Activated CD4-positive, alpha-beta T cell treated with anti-CD3 and anti-CD28 coated beads, Interleukin-10, Interleukin-2, amounts not matched to agents 100 ng/mL and 50 ng/mL, durations not matched to agents 16 hours and 8 hours (primary cell): ENCODE measurements at places on chromosomes 6 and 20.

- DNase-seq, result peak; percentile 8
These were observed 373.5 kb downstream of the TBC1D32 start for GRCh38 chr6:120960761-120961160.

DNA sequence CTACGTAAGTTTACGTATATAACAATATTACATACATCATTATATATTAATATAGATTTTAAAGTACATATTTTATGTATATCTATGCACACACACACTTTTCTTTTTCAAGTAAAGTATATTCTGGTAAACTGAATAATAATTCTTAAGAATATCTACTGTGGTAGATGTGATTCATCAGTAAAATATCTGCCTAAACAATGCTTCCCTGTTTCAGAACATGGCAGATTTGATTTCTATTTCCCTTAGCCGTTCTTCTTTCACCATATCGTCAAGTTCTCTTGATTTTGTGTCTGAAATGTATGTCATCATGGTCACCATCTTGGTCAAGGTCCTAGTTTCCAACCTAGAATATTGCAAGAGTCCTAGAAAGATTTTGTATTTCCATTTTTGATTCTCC lies 195.6 kb downstream of the HDGFL1 start:
- no peak for DNase-seq

- no peak for DNase-seq
These were observed 555.6 kb downstream of the CD83 start for GRCh38 chr6:14673201-14673600.

DNA sequence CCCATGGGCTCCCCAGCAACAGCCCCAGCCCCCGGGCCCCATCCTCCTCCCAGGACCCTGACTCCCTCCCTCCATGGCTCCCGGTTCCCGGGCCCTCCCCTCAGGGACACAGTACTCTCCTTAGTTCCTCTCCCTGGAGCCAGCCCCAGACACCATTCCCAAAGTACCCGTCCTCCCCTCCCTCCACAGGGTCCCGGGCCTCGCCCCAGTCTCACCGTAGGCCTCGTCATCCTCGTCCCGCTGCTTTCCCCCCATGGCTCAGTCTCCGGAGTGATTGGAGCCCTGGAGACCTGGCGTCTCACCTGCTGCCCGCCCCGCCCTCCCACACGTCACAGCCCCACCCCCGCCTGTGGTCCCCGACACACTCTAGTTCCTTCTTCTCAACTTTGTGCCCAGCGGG lies at the start of gene SLC44A4:
Gene SLC44A4, minus strand, starts transcription at position 272 of the 400 bp plus-strand sequence. Its CDS starts 17 bp downstream, at position 255.
- DNase-seq, result no peak

GRCh38 chr6:53290537-53291510 lies 57.9 kb downstream of the ELOVL5 start:
- DNase-seq, result no peak

GRCh38 chr6:68544450-68544849 lies 90.6 kb upstream of the ADGRB3 start:
- DNase-seq, result no peak

- DNase-seq, result no peak
These were observed 880.4 kb downstream of the EPHA7 start for GRCh38 chr6:92538926-92539325.

DNA sequence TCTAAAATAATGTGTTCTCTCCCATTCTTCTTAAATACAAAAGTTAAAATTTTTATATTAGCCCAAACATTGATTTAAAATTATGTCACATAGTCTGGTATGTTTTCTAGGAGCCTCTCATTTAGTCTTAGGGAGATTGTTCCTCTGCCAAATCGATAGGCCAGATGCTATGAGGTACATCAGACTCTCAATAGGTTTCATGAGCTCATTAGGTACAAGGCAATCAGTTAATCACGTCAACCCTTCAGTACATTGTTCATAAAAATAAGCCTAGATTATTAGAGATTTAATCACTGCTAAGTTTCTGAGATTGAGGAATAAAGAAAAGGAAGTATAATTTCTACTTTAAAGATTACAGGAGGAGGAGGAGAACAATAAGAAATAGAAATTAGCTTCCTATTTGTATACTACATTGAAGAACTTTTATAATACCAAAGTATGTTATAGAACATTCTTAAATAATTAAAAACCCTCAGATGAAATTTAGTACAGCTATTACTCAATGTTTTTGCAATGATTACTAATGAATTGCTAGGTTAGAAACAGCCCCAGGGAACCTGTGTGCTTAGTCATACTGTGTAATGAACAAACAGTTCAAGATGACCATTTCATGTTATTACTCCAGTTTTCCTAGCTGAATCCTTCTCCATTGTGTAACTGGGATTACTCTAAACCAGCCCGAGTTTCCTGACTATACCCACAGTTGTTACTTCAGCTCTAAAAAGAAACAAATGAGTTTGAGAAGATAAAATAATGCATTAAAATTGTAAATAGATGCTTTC lies 117.0 kb downstream of the BMP5 start:
- DNase-seq, result no peak

- no peak for DNase-seq
These were observed 690.7 kb downstream of the DOK5 start for GRCh38 chr20:55166063-55166462.

DNA sequence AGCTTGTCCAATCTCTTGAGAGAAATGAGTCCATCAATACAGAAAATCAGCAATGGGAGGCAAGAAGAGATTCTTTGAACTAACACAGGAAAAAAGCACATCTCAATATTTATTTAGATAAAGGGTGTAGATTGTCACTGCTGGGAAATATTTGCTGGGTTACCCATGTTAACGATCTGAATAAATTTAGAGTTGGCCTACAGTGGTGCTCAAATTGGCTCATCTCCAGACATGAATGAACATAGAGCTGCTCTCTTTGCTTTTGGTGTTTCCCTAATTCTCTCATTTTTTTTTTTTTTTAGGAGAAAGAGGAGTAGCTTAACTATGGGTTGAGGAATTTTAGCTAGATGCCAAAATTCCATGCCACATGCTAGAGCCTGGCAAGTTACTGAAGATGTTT lies 471.2 kb downstream of the PKHD1 start:
- no peak for DNase-seq

GRCh38 chr6:69044534-69044933 lies 409.5 kb downstream of the ADGRB3 start:
- DNase-seq, result no peak

GRCh38 chr6:124868481-124868880 lies 93.8 kb upstream of the RNF217 start:
- DNase-seq, result no peak

DNA sequence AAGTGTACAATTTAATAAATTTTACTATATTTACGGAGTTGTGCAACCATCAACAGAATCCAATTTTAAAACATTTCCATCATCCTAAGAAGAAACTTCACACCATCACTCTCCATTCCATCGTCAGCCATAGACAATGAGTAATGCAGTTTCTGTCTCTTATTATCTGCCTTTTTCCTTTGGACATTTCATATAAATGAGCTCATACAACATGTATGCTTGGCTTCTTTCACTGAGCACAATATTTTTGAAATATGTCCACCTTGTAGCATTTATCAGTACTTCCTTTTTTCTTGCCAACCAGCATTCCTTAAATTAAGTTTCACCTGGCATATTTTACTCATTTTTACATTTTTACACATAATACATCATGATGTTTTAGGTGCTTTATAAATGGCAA lies 22.7 kb upstream of the HIVEP1 start:
- DNase-seq, result no peak

DNA sequence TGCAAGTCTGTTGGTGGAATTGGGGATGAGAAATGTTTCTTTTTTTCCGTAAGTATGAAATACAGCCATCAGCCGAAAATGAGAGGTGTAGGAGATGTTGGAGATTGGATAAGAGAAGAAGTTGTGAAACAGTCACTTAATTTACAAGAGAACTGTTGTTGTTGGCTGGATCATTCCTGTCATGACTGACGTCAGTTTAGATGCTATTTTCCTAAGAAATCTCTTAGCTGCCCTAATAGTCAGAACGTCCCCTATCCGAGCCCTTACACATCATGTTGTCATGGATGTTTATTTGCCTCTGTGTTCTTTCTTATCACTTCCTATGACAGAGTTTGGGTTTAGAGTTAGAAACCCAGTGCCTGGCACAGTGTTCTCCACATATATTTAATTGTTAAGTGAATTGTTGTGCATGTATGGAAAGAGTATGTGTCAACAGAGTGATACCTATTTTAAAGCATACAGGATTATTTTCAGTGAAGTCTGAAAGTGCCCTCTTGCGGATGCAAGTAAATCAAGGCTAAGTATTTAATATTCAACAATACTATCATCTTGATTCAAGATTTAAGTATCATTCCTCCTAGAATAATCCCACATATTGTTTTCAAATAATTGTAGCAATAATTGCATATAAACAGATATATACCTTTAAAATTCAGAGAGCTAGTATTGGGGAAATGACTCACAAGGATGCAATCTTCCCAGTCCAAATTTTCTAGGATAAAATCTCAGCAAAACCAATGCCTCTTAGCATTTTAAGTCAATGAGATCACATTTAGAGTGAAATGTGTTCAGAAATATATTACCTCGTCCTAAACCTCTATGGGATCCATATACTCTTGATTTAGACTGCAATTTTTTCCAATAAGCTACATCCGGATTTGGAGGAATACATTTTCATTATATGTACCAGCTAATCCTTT lies 309.9 kb upstream of the NOX3 start:
- DNase-seq, result no peak

DNA sequence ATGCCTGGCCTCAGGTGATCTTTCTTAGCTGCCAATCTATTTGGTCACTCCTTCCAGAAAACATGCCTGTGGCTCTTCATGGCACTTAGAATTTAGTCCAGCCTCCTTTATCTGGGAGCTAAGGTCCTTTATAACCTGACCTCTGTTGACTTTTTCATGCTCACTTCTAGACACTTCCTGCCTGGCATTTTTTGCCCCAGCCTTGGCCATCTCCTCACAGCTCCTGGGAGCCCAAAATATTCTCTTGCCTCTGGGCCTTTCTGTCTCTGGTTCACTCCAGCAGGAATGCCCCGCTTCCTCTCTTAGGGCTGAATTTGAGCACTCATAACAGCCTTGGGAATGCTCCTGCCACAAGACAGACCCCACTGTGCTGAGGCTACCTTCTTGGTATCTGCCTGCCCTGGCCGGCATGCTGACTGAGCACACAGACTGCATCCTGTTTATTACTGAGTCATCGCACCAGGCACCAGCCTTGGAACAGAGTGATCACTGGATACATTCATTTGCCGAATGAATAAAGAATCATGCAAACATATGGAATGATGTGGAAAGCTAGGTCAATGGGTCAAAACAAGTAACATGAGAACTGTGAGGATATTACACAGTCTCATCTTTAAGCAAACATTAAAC lies 5.8 kb upstream of the EEF1E1 start:
- no peak for DNase-seq

GRCh38 chr20:44173116-44173515 lies 13.9 kb downstream of the JPH2 start:
- DNase-seq, result no peak

- peak; percentile 33 for DNase-seq
These were observed 64.6 kb downstream of the MAN1A1 start for GRCh38 chr6:119284861-119285521.

DNA sequence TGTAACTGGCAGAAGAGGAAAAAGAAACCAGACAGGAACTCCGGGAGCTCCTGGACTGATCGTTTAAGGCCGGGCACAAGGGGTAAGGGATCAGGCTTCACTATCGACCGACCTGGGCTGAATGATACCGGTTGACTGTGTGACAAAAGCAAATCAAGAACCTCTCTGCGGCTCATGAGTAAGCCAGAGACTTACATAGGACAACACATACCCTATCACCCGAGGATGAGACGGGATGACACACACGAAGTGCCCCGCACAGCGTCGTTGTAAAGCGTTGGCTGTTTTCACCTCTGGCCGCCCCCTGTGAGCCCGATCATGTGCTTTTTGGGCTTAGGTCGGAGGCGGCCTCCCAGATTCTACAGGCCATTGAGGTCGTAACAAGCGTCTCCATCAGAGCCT lies 695 bp upstream of the TGIF2 start:
- peak; percentile 64 for DNase-seq

- DNase-seq, result no peak
These were observed 20.4 kb downstream of the SIRPD start for GRCh38 chr20:1536893-1537730.

DNA sequence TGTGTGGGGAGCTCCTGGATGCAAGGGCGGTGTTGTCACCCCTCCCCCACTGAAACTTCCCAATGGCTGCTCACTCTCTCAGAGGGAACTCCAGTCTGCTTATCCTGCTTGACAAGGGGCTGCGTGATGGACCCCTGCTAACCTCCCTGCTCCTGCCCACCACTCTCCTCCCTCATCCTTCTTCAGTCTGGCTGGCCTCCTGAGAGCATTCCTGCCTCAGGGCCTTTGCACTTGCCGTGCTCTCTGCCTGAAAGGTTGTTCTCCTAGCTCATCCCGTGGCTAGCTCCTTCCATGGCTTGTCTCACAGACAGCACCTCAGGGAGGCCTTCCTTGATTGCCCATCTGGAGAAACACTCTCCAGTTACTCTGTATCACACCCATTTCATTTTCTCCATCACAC lies 73.9 kb upstream of the ZNFX1 start:
- no peak for DNase-seq

GRCh38 chr20:19926591-19926990 lies 90.6 kb upstream of the NAA20 start:
- no peak for DNase-seq

DNA sequence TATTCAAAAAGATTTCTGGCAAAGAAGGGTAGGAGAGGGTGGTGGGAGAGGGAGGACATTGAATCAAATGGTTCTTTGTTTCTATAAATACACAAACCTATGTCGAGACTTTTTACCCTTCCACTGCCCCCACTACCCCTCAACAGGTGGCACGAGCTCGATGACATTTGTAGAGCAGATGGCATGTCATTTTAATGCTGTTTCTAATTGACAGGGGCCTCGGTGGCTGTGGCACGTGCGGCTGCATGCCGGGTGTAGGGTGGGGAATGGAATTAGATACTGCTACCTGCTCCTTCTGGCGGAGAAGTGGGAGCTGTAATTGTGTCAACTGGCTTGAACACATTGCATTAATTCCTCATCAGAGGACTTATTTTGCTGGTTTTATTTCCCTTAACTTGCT lies 29.1 kb upstream of the SASH1 start:
- no peak for DNase-seq

DNA sequence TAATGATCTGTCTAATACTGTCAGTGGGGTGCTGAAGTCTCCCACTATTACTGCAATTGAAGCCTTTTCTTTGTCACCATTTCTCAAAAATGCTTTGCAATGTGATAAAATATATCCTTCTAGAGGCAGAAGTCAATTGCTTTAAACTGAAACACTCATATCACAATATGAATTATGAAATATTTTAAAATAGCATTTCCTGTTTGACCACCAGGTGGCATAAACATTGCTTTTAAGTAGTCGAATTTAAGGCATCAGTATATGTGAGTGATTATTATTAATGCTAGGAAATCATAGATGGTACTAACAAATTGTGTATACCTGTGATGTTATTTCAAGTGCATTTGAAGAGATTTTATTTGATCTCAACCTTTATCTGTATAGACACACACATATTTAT lies 87.5 kb downstream of the MEI4 start:
- DNase-seq, result no peak

- DNase-seq, result no peak
These were observed 303.6 kb upstream of the SLC35B3 start for GRCh38 chr6:8738951-8739350.

DNA sequence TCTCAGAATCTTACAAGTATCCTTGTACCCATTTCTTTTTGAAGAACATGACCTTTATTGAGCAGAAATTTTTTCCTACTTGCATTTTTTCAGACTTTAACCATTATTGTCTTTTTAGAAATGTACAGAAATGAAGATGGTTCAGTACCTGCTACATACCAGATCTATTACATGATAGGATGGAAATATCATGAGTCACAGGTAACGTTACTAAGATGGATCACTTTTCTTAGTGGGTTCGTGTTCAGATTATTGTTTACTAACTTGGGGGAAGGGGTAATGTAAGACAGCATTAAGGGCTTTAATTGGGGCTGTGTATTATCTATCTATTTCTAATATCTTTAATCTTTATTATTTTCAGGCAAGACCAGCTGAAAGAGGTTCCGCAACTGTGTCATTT lies 31.9 kb downstream of the NDUFAF5 start:
- no peak for DNase-seq
